ENCODE measurements at places on chromosomes 4 and X. TPM values are rescaled to one million over a fixed set of nuclear protein-coding genes. Genes with fewer than 3 reads are reported as not detected.

- no peaks in the 10 kb centered on the region for H3K4me1 ChIP-seq
- H3K27ac ChIP-seq = no peak overlapping the region
- DNase-seq = no peak
- H3K4me3 ChIP-seq = no peak overlapping the region
- no peaks in the 10 kb centered on the region for H3K36me3 ChIP-seq
Measured at GRCh38 chrX:97328853-97329390, 445.2 kb downstream of the RPA4 start.

DNA sequence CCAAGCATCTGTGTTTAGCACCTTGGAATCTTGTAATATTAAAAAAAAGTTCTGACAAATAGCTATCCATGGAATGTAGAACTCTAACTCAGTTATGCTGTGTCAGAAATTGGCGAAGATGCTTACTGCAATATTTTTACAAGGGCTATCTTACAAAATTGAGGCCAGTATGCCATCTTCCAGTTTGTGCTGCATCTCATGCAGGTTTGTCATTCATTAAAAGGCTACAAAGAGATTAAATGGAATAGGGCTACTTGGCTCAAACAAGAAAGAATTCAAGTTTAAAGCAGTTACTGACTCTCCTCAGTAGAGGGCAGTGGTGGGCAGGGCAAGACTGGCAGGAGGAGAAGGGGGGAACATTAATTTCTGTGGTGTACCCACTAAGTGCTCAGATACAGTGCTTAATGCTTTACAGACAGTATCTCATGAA, 66.5 kb downstream of the SHROOM4 start:
- no peak overlapping the region for H3K4me3 ChIP-seq
- H3K27me3 ChIP-seq = no peaks in the 10 kb centered on the region
- no peak overlapping the region for H3K27ac ChIP-seq
- H3K36me3 ChIP-seq = no peaks in the 10 kb centered on the region
- no peak for DNase-seq

DNA sequence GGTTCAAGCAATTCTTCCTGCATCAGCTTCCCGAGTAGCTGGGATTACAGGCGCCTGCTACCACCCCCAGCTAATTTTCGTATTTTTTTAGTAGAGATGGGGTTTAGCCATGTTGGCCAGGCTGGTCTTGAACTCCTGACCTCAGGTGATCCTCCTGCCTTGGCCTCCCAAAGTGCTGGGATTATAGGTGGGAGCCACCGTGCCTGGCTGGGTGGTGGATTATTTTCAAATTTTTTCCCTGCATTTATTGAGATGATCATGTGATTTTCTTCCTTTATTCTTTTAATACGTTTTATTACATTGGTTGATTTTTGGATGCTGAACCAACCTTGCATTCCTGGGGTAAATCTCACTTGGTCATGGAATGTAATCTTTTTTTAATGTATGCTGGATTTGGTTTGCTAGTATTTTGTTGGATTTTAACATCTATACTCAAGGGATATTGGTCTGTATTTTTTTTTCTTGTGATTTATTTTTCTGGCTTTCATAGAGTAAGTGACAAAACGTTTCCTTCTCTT, 30.9 kb downstream of the BMP2K start:
- H3K4me1 ChIP-seq = no peaks in the 10 kb centered on the region
- no peaks in the 10 kb centered on the region for H3K27me3 ChIP-seq
- H3K36me3 ChIP-seq = no peaks in the 10 kb centered on the region
- DNase-seq = no peak
- H3K4me3 ChIP-seq = no peak overlapping the region
- H3K27ac ChIP-seq = no peak overlapping the region

- H3K4me1 ChIP-seq = no peaks in the 10 kb centered on the region
- H3K4me3 ChIP-seq = no peak overlapping the region
Measured at GRCh38 chrX:144601010-144601409, 646.3 kb upstream of the SPANXN1 start.

MSANTD1 gene
- total RNA-seq = 0.87 TPM

- H3K36me3 ChIP-seq = no peaks in the 10 kb centered on the region
- H3K27me3 ChIP-seq = no peaks in the 10 kb centered on the region
- H3K4me3 ChIP-seq = no peak overlapping the region
- peak; percentile 28 for DNase-seq
- H3K4me1 ChIP-seq = no peaks in the 10 kb centered on the region
- H3K27ac ChIP-seq = no peak overlapping the region
Measured at GRCh38 chr4:89222170-89222569, 85.4 kb downstream of the GPRIN3 start.

GRCh38 chr4:48746608-48747362, 33.3 kb downstream of the FRYL start:
- H3K27ac ChIP-seq = no peak overlapping the region
- no peak for DNase-seq
- no peaks in the 10 kb centered on the region for H3K36me3 ChIP-seq
- H3K4me3 ChIP-seq = no peak overlapping the region

TLR10 gene
- total RNA-seq = 52.8 TPM

ADGRG2 gene
- not detected for total RNA-seq

RBMXL3 gene
- total RNA-seq = not detected

CDS1 gene
- total RNA-seq = 0.05 TPM

- H3K27ac ChIP-seq = no peak overlapping the region
- H3K36me3 ChIP-seq = peaks cover 13% of the 10 kb centered on the region
- no peaks in the 10 kb centered on the region for H3K27me3 ChIP-seq
- DNase-seq = no peak
Measured at GRCh38 chrX:13717700-13718472, 16.5 kb downstream of the TRAPPC2 start.

RRAGB gene
- 11.9 TPM for total RNA-seq

CDX4 gene
- not detected for total RNA-seq

DNA sequence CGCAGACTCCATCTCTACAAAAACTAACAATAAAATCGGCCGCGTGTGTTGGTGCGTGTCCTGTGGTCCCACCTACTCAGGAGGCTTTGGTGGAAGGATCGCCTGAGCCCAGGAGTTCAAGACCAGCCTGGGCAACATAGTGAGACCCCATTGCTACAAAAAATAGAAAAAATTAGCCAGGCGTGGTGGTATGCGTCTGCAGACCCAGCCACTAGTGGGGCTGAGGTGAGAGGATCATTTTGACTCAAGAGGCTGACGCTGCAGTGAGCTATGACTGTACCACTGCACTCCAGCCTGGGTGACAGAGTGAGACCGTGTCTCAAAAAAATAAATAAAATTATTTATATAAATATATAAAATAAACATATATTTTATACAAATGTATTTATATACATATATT, 22.3 kb downstream of the ASMTL start:
- H3K27me3 ChIP-seq = no peaks in the 10 kb centered on the region
- H3K4me1 ChIP-seq = no peaks in the 10 kb centered on the region
- H3K36me3 ChIP-seq = peaks cover 10% of the 10 kb centered on the region
- no peak overlapping the region for H3K4me3 ChIP-seq

SYP gene
- total RNA-seq = 0.49 TPM

- no peak for DNase-seq
- H3K27me3 ChIP-seq = no peaks in the 10 kb centered on the region
- no peak overlapping the region for H3K27ac ChIP-seq
- H3K36me3 ChIP-seq = no peaks in the 10 kb centered on the region
- no peaks in the 10 kb centered on the region for H3K4me1 ChIP-seq
Measured at GRCh38 chr4:137375111-137375850, 157.0 kb downstream of the PCDH18 start.

DNA sequence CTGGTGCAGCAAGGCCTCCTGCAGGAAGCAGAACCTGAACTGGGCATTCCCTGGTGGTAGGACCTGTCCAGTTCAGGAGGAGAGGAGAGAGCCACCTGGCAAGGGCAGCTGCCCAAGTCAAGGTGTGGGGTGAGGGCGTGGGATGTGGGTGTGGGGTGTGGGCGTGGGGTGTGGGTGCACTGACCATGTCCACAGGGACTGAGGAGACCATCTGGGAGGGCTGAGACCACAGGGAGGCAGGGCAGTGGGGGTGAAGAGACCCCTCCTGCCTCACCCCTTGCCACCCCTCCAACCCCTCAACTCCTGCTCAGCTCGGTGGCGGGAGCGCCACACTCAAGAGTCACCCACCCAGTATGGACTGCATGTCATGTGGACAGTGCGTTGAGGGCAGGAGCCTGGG, 117.9 kb downstream of the CPZ start:
- no peak overlapping the region for H3K27ac ChIP-seq
- H3K4me1 ChIP-seq = no peaks in the 10 kb centered on the region
- no peak overlapping the region for H3K4me3 ChIP-seq
- H3K27me3 ChIP-seq = no peaks in the 10 kb centered on the region
- no peaks in the 10 kb centered on the region for H3K36me3 ChIP-seq

- H3K4me1 ChIP-seq = no peaks in the 10 kb centered on the region
- DNase-seq = no peak
- no peak overlapping the region for H3K27ac ChIP-seq
- no peak overlapping the region for H3K4me3 ChIP-seq
Measured at GRCh38 chr4:56874923-56875322, 32.8 kb upstream of the REST start.

DNA sequence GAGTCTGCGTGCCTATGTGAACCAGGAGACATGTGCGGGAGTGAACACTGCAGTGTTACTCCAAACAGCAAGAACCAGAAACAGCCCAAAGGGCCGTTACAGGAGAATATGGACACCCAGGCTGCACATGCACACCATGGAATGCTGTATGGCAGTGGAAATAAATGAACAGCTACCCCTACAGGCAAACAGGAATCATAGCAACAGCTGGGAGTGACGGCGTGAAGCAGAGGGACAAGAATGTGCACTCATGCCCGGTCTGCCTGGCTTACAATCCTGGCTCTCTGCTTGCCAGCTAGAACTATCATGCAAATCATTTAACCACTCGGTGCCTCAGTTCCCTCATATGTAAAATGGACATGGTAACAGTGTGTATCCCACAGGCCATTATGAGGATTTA, 16.6 kb downstream of the GPKOW start:
- no peaks in the 10 kb centered on the region for H3K4me1 ChIP-seq
- H3K4me3 ChIP-seq = no peak overlapping the region
- H3K36me3 ChIP-seq = no peaks in the 10 kb centered on the region
- DNase-seq = no peak

- peaks cover 3% of the 10 kb centered on the region for H3K36me3 ChIP-seq
- no peaks in the 10 kb centered on the region for H3K27me3 ChIP-seq
- no peak overlapping the region for H3K4me3 ChIP-seq
- no peaks in the 10 kb centered on the region for H3K4me1 ChIP-seq
- H3K27ac ChIP-seq = no peak overlapping the region
Measured at GRCh38 chrX:150762258-150763165, 69.3 kb downstream of the MTMR1 start.

DNA sequence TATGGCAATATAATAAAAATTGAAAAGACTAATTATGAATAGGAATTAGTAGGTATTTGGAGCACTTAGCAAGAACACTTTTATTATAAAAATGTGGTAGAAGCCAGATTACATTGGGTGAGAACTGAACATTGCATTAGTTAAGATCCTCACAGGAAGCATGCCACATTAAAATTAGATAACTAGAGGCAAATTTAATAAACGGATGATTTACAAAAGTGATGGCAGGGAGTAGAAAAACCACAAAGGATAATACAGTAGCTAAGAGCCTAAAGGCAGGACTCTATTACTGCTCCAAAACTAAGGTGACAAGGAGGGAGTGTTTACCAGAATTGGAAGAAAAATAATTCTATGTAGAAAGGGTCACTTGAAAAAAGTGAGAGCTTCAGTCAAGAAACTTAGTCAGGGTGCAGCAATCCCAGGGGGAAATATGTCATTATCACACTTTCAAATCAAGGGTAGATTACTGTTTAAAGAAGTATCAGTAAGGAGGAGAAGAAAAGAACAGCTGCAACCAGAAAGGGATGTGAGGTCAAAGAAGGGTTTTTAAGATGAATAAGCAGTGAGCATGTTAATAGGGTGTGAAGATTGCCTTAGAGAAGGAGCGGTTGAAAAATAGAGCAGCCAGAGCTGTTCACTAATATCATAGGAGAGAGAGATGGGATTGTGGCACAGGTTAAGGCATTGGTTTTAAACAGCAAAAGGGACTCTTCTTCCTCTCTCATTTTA, 84.6 kb downstream of the NDST4 start:
- no peak for DNase-seq
- no peaks in the 10 kb centered on the region for H3K4me1 ChIP-seq
- H3K27ac ChIP-seq = no peak overlapping the region
- H3K27me3 ChIP-seq = no peaks in the 10 kb centered on the region
- H3K4me3 ChIP-seq = no peak overlapping the region

SMR3B gene
- not detected for total RNA-seq

DNA sequence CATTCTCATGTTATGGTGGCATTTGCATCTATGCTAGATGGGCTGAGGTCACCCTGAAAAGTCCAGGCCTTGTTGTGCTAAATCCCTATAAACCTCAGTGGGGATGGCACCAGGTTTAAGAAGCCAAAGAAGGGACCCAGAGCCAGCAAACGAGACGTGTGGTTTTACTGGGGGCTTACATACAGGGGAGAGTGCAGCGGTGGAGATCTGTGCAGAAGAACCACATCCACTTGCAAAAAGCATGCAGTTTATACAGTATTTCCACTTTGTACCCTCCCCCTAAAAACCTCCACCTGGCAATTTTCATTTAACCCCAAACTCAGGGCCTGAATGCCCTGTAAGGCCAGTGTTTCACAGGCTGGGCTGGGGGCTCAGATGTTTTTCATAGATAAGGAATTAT, 134.9 kb upstream of the GATB start:
- no peaks in the 10 kb centered on the region for H3K4me1 ChIP-seq
- DNase-seq = no peak
- H3K36me3 ChIP-seq = no peaks in the 10 kb centered on the region
- no peaks in the 10 kb centered on the region for H3K27me3 ChIP-seq
- H3K4me3 ChIP-seq = no peak overlapping the region
- no peak overlapping the region for H3K27ac ChIP-seq

DNA sequence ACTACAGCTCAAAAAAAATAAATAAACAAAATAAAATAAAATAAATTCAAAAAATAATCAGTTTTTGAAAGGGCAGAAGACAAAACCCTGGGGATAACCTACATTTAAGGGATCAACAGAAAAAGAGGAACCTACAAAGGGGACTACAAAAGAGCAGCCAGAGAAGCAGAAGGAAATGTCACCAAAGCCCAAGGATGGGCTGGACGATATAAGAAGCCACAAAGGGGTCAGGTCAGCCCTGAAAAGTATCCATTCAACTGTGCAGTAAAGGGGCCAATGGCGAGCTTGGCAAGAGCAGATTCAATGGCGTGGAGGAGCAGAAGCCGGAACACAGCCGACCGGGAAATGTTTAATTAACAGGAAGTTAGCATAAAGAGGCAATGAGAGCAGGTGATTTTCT, 16.9 kb downstream of the ACOT9 start:
- H3K27ac ChIP-seq = no peak overlapping the region
- no peaks in the 10 kb centered on the region for H3K27me3 ChIP-seq

FBXW7 gene
- total RNA-seq = 61.3 TPM

GRCh38 chr4:183960046-183960420, 54.9 kb downstream of the STOX2 start:
- no peak overlapping the region for H3K27ac ChIP-seq
- DNase-seq = no peak
- H3K4me3 ChIP-seq = no peak overlapping the region
- no peaks in the 10 kb centered on the region for H3K36me3 ChIP-seq
- no peaks in the 10 kb centered on the region for H3K4me1 ChIP-seq

DNA sequence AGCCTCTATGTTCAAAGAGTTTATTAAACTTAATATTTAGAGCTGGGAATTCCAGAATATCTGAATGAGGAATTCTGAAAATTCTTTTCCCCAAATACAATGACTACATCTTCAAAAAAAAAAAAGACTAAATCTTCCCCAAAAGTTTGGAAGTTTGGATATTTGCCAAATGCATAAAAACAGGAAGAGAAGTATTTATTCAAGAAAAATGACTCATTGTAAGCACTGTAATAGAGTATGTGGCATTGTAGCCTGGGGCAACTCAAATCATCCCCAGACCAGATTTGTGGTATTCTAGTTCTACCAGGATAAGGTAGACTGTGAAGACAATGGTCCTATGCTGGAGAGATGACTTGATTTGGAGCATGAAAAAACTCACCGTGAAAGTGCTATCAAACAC, 78.5 kb upstream of the PDHA2 start:
- no peaks in the 10 kb centered on the region for H3K27me3 ChIP-seq
- no peak overlapping the region for H3K4me3 ChIP-seq
- no peak for DNase-seq
- no peaks in the 10 kb centered on the region for H3K36me3 ChIP-seq
- H3K27ac ChIP-seq = no peak overlapping the region

NAT8L gene
- 0.31 TPM for total RNA-seq

Data from GM12878 (cell line).